ENCODE measurements at places on chromosomes 1 and 21.

DNA sequence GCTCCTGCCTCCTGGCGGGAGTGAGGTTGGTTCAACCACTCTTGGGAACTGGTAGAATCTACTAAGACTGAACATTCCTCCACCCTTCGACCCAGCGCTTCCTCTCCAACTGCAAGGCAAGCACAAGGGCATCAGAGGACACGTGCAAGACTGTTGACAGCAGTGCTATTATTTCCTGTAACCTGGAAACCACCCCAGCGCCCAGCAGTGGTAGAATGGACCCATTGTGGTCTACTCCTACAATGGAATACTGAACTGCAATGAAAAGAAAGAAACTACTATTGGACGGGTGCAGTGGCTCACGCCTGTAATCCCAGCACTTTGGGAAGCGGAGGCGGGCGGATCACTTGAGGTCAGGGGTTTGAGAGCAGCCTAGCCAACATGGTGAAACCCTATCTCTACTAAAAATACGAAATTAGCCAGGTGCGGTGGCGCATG, 33.0 kb upstream of the TARDBP start:
- DNase-seq, result peak; percentile 42

DNA sequence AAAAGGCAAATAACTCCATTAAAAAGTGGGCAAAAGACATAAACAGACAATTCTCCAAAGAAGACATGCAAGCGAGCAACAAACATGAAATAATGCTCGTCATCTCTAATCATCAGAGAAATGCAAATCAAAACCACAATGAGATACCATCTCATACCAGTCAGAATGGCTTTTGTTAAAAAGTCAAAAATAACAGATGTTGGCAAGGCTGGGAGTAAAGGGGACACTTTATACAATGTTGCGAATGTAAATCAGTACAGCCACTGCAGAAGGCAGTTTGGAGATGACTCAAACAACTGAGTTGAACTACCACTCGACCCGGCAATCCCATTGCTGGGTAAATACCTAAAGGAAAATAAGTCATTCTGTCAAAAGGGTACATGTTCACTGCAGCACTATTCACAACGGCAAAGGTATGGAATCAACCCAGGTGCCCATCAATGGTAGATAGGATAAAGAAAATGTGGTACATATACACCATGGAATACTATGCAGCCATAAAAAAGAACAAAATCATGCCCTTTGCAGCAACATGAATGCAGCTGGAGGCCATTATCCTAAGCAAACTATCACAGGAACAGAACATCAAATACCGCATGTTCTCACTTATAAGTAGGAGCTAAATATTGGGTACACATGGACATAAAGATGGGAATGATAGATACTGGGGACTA, 25.9 kb downstream of the TSPAN2 start:
- DNase-seq, result no peak

DNA sequence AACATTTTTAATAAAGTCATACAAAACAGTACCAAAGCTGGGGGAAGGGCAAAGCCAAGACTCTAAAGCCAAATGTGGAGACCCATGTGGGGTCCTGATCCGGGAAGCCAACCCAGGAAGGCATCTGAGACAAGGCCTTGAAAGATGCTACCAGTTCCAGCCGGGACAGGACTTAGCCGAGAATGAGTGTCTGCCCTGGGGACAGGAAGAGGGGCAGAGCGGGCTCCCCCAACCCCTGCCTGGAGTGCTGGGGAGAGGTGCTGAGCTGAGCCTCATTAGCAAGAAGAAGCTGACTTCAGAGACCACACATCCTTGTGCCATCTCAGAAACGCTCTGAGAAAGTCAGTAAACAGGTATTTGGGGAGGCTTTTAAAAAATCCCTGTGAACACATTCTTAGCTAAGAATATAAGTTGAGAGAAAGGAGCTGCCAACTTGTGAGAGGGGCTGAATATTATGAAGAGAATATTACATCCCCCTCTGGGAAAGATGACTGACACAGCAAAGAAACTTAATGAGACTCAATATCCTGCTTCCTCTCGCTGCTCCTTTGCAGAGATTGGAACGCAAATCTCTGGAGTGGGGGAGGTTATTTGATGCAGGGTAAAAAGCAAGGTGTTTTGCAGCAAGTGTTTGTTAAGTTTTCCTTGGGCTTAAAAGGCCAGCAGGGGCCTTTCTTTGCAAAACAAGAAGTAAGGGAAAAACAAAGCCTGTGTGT, 103.3 kb upstream of the KCND3 start:
- no peak for DNase-seq

DNA sequence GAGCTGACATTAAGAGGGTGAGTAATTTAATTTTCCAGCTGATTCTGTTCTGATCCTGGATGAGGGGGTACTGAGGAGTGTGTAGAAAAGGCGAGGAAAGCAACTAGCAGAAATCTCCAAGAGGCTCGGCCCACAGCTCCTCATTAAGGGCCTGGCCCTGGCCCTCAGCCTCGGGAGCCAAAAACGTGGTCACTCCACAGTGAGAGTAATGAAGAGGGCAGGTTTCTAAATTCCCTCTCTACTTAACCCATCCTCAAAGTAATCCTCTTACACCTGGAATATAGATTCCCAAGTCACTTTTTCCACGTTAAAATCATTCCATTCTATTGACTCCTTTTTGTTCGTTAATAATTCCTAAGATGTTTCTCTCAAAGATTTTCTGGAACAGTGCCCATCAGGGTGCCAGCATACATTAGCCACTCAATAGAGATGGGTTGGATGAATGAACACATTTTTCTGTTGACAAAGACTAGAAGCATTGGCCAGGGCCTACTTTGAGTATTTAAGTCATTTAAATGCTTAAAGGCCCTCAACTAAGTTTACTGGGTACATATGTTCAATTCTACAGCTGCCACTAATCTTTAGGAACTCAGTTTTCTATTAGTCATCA, 1.1 kb upstream of the COL11A1 start:
- peak; percentile 33 for DNase-seq

GRCh38 chr21:14542638-14543037, 3.5 kb downstream of the SAMSN1 start:
- no peak for DNase-seq

GRCh38 chr1:115355069-115355468, 17.0 kb upstream of the NGF start:
- DNase-seq, result no peak

GRCh38 chr1:228735871-228736586, 750 bp downstream of the RHOU start:
- no peak for DNase-seq

- DNase-seq, result peak; percentile 56
Measured at GRCh38 chr1:161305867-161306519, 3.8 kb downstream of the MPZ start.
